CD4-positive, alpha-beta memory T cell (primary cell): ENCODE measurements at places on chromosomes 11 and 22. TPM values are rescaled to one million over a fixed set of nuclear protein-coding genes. Genes with fewer than 3 reads are reported as not detected.

The MMP11 gene
- total RNA-seq = 0.79 TPM

The PRAME gene
- not detected for total RNA-seq

The TRPM5 gene
- total RNA-seq = 0.23 TPM

- no peak for DNase-seq
Measured at GRCh38 chr22:29078036-29078868, 5.4 kb downstream of the KREMEN1 start.

DNA sequence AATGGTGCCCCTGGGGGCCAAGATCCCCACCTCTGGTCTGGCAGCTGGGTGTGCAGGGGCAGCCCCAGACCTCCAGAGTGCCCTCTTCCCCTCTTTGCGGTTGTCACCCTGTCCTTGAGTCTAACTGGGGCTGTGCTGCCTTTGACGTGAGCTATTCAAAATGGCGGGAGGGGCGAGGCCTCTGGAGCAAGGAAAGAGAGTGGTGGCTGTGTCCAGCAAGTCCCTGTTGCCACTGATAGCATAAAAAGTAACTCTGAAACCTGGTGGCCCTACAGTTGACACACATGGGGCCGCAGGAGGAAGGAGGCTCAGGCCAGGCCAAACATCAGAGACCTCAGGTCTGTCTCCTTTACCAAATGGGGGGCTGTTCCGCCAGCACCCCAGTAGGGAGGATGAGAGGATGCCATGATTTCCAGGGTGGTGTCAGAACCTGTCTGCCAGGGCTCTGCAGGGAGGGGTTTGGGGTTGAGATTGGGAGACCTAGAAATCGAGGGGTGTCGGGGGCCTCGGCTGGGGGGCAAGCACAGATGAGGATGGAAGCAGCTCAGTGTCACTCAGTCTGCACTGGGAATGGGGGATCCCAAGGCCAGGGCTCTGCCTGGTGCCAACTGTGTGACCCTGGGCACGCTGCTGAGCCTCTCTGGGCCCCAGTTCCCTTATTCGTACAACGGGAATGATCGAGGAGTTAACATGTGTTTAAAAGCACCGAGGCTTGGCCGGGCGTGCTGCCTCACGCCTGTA, 49.2 kb upstream of the KCNQ1OT1 start:
- DNase-seq = no peak

DNA sequence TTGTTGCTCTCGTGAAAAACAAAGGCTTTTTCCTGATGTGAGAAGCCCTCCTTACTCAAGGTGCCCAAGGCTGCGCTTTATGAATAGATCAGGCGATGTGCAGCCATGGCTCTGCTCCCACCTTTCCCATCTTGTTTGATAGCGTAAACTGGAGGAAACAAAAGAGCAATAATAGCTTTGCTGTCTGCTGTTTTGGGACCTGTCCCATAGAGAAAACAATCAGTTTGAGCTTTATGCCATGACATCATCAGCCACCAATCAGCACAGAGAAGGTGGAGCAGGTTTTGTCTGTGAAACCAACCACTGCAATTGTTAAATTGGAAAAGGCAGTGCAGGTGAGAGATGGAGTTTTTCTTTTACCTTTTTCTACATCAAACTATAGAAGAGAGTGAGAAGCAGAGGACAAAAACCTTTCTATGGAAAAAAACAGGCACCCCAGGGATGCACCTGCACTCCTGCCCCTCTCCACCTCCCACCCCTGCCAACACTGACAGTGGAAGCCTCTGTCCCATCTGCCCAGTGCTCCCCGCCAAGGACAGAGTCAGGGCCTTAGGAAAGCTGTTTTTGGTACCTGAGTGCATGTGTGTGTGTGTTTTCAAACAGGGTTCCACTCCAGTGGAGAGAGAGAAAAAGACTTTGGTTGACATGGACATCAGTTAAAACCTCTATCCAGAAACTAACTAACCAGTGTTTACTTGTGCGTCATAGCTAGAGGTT, 80.7 kb downstream of the MICAL3 start:
- DNase-seq = no peak

- no peak for DNase-seq
Measured at GRCh38 chr11:66768818-66769217, 39.8 kb upstream of the SPTBN2 start.
